ENCODE measurements at places on chromosomes 6 and 20. TPM values are rescaled to one million over a fixed set of nuclear protein-coding genes. Genes with fewer than 3 reads are reported as not detected.

The BFSP1 gene
- 1.2 TPM for total RNA-seq

The PHF10 gene
- 30.9 TPM for total RNA-seq

The SLC25A27 gene
- 29.8 TPM for total RNA-seq

The PSORS1C1 gene
- total RNA-seq = 2.7 TPM

The TP53INP2 gene
- 40.1 TPM for total RNA-seq

The LINC00237 gene
- not detected for total RNA-seq

The TMX4 gene
- total RNA-seq = 9.1 TPM

The ARMC2 gene
- total RNA-seq = 1.7 TPM

The WFDC10A gene
- not detected for total RNA-seq

The SCRT2 gene
- total RNA-seq = not detected

The DDR1 gene
- total RNA-seq = 142 TPM

The CDSN gene
- not detected for total RNA-seq

The GGTLC1 gene
- total RNA-seq = not detected

The HTR1E gene
- not detected for total RNA-seq

The INSM1 gene
- not detected for total RNA-seq

The VGLL2 gene
- not detected for total RNA-seq

The RIPOR3 gene
- 1.8 TPM for total RNA-seq

The GNAS-AS1 gene
- 0.48 TPM for total RNA-seq

The LYRM4 gene
- total RNA-seq = 17.7 TPM

The PSMG4 gene
- total RNA-seq = 36.0 TPM

The SIRPG gene
- 1.1 TPM for total RNA-seq

The MDFI gene
- 78.9 TPM for total RNA-seq

The LRRN4 gene
- not detected for total RNA-seq

The NOX3 gene
- total RNA-seq = not detected

The BTNL2 gene
- not detected for total RNA-seq

The AGER gene
- total RNA-seq = 1.7 TPM

The SIM1 gene
- under 0.01 TPM for total RNA-seq

The CCN2 gene
- 8.9 TPM for total RNA-seq

The TSPO2 gene
- not detected for total RNA-seq

The ID1 gene
- total RNA-seq = 839 TPM

The BPI gene
- not detected for total RNA-seq

The TNF gene
- total RNA-seq = not detected

The TBX18 gene
- 0.15 TPM for total RNA-seq

Data from esophagus squamous epithelium (tissue), 5 donors.